ENCODE measurements at places on chromosomes 1 and 21. TPM values are rescaled to one million over a fixed set of nuclear protein-coding genes. Genes with fewer than 3 reads are reported as not detected.

Gene GJA5
- 0.37 TPM for total RNA-seq

Gene CELA3B
- not detected for total RNA-seq

Gene PGBD2
- 4.3 TPM for total RNA-seq

Gene HTR6
- total RNA-seq, result not detected

Gene PDZK1IP1
- total RNA-seq, result not detected

Gene KIFAP3
- total RNA-seq, result 27.2 TPM

Measured in subcutaneous preadipocyte (primary cell).